Dermis microvascular lymphatic vessel endothelial cell (primary cell): ENCODE measurements at places on chromosomes 7 and 10. TPM values are rescaled to one million over a fixed set of nuclear protein-coding genes. Genes with fewer than 3 reads are reported as not detected.

HABP2 gene
- total RNA-seq = 0.25 TPM in 1 of 2 replicates, not detected in the other

MUC3A gene
- 0.13 TPM in 1 of 2 replicates, not detected in the other for total RNA-seq

SDK1 gene
- 0.39 and 2.1 TPM in 2 replicates for total RNA-seq

ZMIZ2 gene
- total RNA-seq = 5.0 and 7.5 TPM in 2 replicates

ARID5B gene
- total RNA-seq = 9.4 and 11.6 TPM in 2 replicates

VSTM4 gene
- total RNA-seq = 0.39 and 3.0 TPM in 2 replicates

LRRTM3 gene
- not detected in 2 replicates for total RNA-seq

IRF5 gene
- 0.25 and 0.26 TPM in 2 replicates for total RNA-seq

ANKRD7 gene
- total RNA-seq = 0.13 TPM in 2 replicates

RBP4 gene
- not detected in 2 replicates for total RNA-seq

UBN2 gene
- total RNA-seq = 2.8 and 4.0 TPM in 2 replicates
